ENCODE measurements at places on chromosomes 2 and 18. TPM values are rescaled to one million over a fixed set of nuclear protein-coding genes. Genes with fewer than 3 reads are reported as not detected.

The SAG gene
- total RNA-seq = not detected

The FARP2 gene
- total RNA-seq = 120 TPM

The SH3YL1 gene
- 90.3 TPM for total RNA-seq

The BOD1L2 gene
- total RNA-seq = not detected

The SCTR gene
- not detected for total RNA-seq

The AOX1 gene
- 56.6 TPM for total RNA-seq

The NT5DC4 gene
- total RNA-seq = not detected

The RUFY4 gene
- 5.6 TPM for total RNA-seq

The FBXO36 gene
- total RNA-seq = 3.4 TPM

The MERTK gene
- total RNA-seq = 33.5 TPM

The TMEM185B gene
- total RNA-seq = 35.9 TPM

The PROKR1 gene
- not detected for total RNA-seq

The TBR1 gene
- not detected for total RNA-seq

The POTEE gene
- 0.29 TPM for total RNA-seq

The SATB2 gene
- total RNA-seq = 2.7 TPM

The RSAD2 gene
- 4.4 TPM for total RNA-seq

GRCh38 chr18:65523461-65523860, 227.4 kb upstream of the CDH7 start:
- DNase-seq = no peak

DNA sequence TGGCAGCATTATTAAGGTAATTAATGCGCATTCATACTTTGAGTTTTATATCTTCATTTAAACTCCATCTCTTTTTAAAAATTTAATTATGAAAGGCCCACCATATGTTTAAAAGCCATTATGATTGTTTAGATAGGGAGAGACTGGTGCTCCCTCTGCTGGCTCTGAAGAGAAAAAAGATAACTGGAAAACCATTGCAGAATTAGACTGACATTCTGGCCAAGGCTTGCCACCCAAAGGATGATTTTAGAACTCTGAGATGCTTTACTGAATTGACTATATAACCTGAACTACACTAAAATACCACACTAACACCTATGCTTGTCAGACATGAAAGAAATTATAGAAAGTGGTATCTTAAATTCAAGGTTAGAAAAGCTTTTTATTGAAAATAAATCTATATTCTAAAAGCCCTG, 127.6 kb upstream of the SPOPL start:
- DNase-seq = no peak

DNA sequence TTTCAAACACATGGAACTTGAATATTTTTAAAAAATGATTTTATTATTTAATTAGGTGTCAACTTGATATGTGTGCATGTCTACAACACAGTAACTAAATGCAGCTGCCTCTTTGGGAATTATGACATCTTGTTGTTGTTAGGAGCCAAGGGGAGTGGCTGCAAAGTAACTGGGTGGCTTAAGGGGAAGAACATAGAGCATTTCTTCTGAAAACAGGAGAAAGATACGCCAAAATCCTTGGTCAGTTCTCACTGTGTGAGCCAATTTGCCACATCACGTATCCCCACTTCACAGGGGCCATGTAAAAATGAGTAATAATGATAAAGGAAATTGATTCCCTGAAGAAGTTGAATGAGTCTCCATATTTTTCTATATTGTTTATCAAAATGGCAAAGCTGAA, 309.8 kb upstream of the COL3A1 start:
- DNase-seq = no peak

- no peak for DNase-seq
These were observed 61.2 kb upstream of the CHN1 start for GRCh38 chr2:175066411-175066810.

DNA sequence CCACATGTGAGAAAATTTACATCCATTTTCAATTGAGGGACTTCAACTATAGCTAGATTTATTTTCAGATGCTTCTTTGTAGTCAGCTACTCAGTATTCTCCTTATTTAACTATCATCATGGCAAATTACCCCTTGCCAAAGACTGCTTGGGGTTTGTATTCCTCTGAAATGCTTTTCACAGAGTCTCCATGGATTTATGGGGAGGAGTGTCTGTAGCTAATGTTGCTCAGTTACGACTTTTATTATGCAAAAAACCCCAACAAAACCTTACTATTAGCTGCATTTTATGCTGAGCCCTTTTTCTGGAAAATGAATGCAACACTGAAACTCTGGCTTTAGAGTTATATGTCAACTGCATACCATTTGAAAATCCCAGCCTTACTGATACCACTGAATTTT, 78.6 kb downstream of the RFTN2 start:
- DNase-seq = no peak

DNA sequence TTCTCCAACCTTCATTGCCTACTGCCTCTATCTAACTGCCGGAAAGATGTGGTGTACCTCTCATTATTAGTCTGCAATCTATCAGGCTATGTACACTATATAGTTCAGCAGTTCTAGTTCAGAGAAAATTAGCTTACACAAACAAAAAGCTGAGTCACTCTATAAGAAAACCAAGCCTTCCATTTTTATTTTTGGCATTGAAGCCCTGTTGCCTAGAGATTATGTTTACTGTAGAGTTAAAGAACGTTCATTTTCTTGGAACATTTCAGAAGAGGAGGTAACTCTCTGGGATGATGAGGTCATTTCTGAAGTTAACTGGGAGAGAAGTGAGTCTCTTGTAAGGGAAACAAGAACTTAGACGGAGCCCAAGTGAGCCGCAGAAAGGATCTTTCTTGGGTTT, 133.5 kb downstream of the FAM124B start:
- DNase-seq = no peak

- DNase-seq = no peak
These were observed 8.5 kb downstream of the MEIS1 start for GRCh38 chr2:66443186-66443978.

DNA sequence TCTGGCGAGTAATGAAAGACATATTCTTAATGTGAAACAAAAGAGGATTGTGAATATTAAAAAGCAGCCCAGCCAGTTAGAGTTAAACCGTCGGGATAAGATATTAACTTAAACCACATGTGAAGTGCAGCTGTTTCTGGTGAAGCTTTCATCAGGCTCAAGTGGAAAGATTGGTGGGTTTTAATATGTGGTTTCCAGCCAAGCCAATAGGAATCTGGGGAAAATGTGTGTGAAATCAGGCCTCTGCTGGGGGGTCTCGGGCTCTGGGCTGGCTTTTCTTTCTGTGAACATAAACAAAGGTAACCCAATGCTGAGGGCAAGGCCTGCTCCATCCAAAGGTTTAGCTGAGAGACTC, 279.6 kb downstream of the SLC4A3 start:
- DNase-seq = no peak

DNA sequence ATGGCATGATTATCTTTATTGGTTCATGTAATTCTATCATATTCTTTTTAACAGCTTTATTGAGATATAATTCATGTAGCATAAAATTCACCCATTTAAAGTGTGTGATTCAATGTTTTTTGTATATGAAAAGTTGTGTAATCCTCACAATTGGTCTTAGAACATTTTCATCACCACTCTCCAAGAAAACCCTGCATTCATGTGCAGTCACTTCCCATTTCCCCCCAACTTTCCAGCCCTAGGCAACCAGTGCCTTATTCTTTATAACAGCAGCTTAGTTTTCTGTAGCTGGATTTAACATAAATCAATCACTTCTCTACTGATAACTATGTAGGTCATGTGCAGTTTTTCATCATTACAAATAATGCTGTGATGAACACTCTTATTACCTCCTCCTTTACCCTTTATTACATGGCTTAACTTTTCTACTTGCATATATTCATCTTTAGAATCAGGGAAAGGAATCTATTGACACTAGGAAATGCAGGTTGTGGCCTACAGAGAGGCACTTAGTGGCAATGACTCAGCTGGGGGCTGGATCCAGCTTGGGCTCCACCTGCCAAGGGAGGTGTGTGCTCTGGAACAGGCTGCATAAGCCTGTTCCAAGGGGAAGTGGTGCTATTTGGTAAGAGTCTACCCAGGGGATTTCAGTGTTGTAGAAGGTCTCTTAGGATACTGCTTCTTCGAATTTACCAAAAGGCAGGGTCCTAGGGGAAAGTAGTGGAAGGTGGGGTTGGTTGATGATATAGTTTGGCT, 89.1 kb downstream of the ETAA1 start:
- DNase-seq = no peak

DNA sequence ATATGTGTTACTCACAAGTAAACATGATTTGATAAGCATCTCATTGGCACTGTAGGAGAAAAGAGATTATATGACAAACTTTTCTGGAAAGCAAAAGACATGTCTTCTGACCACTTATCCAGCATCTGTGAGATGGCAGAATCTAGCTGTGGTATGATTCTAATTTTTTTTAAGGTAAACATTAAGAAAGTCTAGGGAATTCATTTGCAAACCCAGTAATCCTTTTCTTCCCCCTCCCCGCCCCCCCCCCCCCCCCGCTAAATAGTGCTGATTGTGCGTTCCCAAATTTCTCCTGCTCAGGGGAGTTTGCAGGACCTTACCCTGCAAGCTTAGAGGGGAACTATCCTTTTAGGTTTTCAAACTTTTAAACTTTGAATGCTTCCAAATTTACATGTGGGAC, 12.1 kb downstream of the MRPL44 start:
- no peak for DNase-seq

DNA sequence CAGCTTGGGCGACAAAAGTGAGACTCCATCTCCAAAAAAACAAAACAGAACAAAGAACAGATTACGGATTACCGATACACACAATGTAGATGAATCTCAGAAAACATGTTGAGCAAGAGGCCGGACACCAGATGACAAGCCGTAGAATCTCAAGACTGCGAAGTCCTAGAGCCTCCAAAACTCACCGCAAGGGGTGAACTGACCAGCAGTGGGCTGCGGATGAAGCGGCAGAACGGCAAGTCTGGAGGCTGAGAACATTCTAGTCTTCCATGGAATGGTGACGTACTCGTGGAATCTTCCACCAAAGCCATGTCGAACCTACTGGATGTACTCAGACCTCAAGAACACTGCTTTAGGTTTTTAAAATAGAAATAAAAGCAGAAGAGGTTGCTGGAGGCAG, 198.8 kb downstream of the NDUFA10 start:
- no peak for DNase-seq

DNA sequence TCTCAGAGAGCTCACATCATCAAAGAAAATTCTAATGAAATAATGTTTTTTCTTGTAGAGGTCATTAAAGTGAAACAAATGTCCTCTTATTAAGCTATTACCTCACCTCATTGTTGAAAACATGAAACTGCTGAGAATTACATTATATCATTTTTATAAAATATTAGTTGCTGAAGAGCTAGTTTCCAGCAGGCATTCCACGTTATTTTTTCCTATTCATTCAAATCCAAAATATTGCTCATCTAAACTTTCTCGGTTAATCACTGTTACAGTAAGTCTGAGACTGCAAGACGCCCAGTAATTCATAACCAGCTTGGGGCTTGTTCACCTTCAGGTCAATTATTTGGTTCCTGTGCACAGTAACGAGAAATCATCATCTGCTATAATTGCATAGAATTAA, 138.5 kb upstream of the RASGRP3 start:
- DNase-seq = no peak

- DNase-seq = no peak
These were observed 37.0 kb downstream of the CD8B2 start for GRCh38 chr2:106523976-106524665.

DNA sequence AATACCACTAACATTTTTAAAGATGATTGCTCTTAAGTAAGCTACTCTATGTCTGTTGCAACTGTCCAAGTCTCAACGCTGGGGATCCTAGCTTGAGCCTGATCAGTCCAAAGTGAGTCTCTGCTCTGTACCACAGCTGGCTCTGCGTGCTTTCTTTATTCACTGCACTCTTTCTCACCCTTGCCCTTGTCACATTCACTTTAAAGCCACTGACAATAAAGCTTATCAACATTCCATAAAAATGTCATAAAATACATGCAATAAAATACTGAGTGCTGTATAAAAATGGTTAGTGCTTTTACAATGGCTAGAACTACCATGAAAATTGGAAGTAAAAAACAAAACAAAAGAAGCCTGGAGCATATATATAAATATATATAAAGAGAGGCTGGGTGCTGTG, 45.5 kb upstream of the LRRTM4 start:
- no peak for DNase-seq

- no peak for DNase-seq
These were observed 22.6 kb upstream of the ALLC start for GRCh38 chr2:3635171-3635974.

DNA sequence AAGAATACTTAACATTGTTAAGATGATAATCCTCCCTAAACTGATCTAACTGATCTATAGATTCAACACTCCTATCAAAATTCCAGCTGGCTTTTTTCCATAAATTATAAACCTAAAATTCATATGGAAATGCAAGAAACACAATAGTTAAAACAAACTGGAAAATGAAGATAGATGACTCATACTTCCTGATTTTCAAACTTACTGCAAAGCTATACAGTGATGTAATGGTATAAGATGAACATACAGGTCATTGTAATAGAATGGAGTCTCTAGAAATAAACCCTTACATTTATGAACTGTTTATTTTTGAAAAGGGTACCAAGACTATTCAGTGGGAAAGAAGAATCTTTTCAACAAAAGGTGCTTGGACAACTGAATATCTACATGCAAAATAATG, 32.3 kb downstream of the UBXN4 start:
- no peak for DNase-seq

DNA sequence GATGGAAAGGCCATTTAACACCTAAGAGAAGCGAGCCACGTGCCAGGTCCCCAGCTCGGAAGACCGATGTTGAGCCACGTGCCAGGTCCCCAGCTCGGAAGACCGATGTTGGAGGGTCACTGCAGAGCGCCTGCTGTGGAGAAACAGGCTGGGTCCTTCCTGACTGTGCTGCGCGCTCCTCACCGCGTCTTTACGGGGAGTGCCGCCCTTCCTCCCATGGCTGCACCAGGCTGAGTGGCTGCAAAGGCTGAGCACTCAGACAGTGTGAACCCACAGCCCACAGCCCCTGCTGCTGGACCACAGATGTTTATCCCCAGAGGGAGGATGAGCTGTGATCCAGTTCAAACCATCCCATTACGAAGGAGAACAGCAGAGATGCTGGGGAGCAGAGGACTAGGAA, 55.7 kb downstream of the RTP5 start:
- no peak for DNase-seq

DNA sequence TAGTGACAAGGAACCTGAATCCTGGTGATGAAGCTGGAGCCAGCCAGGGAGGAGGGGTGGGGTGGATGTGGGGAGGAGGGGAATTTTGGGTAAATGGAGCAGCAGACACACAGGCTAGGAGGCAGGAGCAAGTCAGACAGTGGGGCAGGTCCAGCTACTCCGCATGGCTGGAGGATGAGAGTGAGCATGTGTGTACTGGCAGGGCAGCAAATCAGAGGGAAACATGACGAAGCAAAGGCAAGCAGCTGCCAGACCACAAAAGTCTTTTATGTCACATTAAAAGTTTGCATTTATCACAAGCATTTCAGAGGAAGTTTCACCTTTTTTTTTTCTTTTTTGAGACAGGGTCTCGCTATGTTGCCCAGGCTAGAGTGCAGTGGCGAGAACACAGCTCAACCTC, 11.9 kb upstream of the KIDINS220 start:
- DNase-seq = no peak

GRCh38 chr18:45236676-45237075, 378.6 kb upstream of the SLC14A2 start:
- no peak for DNase-seq

GRCh38 chr2:101947374-101947773, 44.4 kb upstream of the IL1R2 start:
- no peak for DNase-seq
